Lower leg skin (tissue), 4 donors: ENCODE measurements at places on chromosomes 1 and 21.

GRCh38 chr1:27026621-27027574 lies 14.2 kb upstream of the TENT5B start:
- peak; percentile 79 for DNase-seq

- no peak for DNase-seq
Measured at GRCh38 chr21:27026501-27026900, 59.6 kb upstream of the ADAMTS5 start.

DNA sequence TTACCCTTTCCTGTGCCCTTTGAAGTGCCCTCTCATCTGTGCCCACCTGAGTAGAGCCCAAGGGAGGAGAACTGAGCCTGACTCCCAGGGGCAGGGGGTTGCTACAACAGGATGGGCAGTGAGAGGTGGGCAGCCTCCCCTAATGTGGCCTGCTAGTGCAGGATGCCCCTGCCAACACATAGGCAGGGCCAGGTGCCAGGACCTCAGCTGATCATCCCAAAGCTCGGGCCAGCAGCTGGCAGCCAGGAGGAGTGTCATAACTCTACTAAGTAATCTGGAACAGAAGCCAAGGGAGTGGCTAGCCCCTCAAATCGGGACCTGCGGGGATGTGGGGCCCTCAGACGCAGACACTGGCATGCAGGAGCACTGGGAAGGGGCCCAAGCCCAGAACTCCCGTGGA lies 208.8 kb upstream of the RAB4A start:
- no peak for DNase-seq

GRCh38 chr1:161261261-161262235 lies 3.0 kb downstream of the PCP4L1 start:
- no peak for DNase-seq

DNA sequence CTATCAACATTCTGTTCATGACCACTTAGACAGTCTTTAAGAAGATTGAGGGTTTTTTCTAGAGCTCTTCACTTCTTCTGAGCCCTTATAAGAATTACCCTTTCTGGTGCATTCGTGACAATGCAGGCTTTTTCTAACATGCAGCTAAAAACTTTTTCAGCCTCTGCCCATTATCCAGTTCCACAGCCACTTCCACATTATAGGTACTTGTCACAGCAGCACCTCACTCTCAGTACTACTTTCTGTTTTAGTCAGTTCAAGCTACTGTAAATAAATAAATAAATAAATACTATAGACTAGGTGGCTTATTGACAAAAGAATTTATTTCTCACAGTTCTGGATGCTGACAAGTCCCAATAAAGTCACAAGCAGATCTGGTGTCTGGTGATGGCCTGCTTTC lies 284.4 kb upstream of the PKN2 start:
- no peak for DNase-seq

DNA sequence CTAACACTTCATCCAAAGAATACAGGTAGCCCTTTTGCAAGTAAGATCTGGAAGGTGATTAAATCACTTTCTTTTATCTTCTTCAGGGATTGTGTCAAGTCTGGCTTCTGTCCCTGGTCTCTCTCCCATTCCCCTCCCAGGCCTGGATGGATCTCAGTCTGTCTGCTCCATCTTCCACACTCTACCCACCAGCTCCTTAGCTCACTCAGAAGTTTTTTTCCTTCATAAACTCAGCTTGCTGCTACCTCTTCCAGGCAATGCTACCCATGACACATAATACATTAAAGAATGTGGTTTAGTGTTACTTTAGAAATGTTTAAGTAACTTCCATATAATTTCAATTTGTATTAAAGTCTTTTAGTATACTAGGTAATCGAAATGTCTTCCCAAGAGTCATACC lies 133.1 kb downstream of the AKT3 start:
- no peak for DNase-seq

DNA sequence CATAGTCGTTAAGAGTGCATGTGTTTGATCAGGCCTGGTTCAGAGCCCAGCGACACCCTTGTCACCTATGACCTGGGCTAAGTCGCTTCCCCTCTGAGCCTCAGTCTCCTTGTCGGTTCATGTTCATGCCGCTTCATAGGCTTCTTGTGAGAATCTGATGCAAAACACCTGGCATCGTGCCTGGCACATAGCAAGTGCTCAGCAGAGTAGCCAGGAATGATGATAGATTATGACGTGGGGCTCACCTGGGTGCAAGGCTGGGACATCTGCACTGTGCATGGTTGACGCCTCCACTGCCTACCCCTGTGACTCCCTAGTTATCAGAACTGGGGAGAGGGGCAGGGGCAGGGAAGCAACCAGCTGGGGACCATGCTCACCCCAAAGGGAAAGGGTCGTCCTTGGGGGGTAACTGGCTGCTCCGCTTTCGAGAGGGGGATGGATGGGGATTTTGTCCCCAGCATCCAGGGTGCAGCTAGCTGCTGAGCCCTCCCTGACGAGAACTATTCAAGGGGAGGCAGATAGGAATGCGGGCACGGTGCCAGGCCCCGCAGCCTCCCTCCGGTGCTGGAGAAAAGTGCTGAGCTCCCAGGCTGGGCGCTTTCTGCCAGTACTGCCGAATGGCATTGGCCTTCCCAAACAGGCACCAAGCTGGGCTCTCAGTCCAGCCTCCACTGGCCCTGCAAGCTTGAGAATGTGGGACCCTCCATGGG lies 9.3 kb downstream of the EFHD2 start:
- DNase-seq = no peak

GRCh38 chr1:58358346-58358745 lies 188.2 kb downstream of the OMA1 start:
- no peak for DNase-seq

DNA sequence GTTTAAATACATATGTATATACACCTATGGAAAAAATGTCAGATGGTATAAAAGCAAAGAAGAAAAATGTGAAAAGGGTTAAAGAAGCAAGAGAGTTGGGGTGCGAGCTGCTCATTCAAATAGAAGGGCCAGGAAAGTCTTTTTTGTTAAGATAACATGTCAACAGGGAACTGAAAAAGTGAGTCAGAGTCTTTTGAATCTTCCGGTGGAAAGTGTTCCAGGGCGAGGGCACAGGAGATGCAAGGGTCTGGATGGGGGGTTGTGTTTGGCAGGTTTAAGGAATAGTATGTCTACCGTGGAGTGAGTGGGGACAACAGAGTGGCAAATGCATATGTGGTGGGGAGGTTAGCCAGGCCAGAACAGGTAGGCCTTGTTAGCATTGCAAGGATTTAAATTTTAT lies 22.2 kb upstream of the GNG12 start:
- DNase-seq = no peak

- no peak for DNase-seq
Measured at GRCh38 chr1:89179343-89179742, 3.5 kb upstream of the GBP7 start.

GRCh38 chr21:44596068-44596725 lies 3.9 kb upstream of the KRTAP10-6 start:
- DNase-seq = no peak

- DNase-seq = no peak
Measured at GRCh38 chr1:118143831-118144230, 41.2 kb downstream of the SPAG17 start.

- DNase-seq = no peak
Measured at GRCh38 chr1:204846546-204846945, 24.1 kb upstream of the NFASC start.

DNA sequence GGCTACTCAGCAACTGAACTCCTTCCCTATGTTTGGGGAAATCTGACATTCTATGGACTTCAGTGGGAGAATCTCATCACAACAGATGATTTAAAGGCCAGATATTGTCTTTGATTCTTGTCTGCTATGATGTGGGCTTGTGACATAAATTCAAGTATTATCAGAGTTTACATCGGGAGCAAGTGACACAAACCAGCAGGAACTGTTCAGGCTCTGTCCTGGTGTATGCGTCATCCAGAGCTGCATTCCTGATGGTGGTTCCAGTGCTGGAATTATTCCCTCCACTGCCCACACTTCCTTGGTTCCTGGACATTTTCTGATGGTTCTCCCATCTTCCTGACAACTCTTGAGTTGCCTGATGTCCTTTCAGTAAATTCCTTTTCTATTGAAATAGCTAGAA lies 10.8 kb upstream of the LSM10 start:
- no peak for DNase-seq

- no peak for DNase-seq
Measured at GRCh38 chr21:30629200-30629599, 5.8 kb upstream of the KRTAP20-2 start.

DNA sequence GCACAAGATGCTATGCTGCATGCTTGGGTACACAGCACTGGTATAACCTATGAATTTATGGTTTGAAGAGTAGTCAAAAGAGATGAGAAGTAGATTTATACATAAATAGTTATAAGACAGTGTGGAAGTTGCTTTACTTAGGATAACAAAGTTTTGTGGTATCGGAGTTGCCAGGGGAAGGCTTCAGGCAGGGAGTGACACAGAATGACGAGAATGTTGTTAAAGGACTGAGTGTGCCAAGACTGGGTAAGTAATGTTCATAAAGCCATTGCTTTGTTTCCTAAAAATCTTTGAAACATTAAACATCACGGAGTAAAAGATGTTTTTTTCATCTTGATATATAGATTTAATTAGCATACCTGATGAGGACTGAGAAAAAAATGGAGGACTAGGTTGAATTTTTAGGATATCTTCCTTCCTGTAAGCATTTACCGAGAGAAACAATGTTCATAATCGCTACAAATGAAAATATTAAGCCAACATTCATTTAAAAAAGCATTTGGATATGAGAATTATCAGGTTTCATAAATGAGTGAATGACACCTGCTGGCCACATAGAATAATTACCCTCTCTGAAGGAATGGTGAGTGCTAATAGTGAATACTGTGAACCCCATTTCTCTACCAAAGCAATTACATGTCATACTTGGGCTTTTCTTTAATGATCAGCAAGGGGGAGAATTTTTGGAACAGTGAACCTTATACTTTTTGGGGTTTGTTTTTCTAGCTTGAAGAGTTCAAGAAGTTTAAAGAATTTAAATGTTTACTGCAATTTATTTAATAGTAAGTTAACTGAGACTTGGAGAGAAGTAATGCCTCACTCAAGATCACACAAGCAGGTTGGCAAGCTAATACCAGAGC lies 28.4 kb downstream of the EXTL2 start:
- DNase-seq = no peak

- DNase-seq = no peak
Measured at GRCh38 chr1:240492832-240493440, 119.0 kb downstream of the GREM2 start.

- no peak for DNase-seq
Measured at GRCh38 chr1:60425528-60425927, 352.0 kb upstream of the C1orf87 start.

DNA sequence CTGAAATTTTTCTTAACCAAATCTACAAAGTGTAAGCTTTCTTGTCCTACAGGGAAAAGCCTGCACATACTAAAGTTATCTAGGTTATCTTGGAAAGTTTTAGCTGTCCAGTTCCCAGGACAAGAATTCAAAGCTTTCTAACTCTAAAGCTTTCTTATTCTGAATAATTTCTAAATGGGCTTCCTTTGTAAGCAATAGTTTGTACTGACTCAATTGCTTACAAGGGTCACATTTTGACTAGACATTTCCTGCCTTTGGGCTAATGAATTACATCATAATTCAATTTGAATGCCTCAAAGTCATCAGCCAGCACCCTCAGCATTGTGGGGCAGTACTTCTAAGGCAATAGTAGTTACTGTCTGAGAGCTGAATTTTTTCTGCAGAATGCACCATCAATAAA lies 223.0 kb downstream of the LTN1 start:
- no peak for DNase-seq

- DNase-seq = no peak
Measured at GRCh38 chr1:191993549-191993948, 164.7 kb upstream of the RGS18 start.

DNA sequence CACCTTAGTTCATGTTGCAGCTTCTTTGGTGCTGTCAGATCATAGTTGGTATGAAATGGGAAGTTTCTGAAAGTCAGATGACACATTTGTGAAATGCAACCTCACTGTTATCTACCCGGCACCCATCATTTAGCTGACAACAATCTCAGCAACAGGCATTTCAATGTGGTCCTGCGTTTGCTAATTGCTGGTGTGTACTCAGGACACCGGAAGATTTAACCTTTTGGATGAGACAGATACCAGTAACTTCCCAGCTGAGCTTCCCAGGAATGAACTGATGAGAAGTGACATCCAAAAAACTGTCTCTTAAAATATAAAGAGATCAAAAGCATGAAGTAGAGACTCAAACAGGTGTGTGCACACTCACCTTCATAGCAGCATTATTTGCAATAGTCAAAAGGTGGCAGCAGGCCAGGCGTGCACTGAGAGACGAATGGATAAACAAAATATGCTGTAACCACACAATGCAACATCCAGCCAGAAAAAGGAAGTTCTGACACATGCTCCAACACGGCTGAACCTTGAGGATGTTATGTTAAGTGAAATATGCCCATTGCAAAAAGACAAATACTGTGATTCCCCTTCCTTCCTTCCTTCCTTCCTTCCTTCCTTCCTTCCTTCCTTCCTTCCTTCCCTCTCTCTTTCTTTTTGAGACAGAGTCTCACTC lies 7.9 kb upstream of the CLDN14 start:
- DNase-seq = no peak
